IPS DF 6.9 (cell line): ENCODE measurements at places on chromosomes 1 and 21.

- H3K4me3 ChIP-seq = no peak overlapping the region
- no peaks in the 10 kb centered on the region for H3K27me3 ChIP-seq
- DNase-seq = no peak
- no peak overlapping the region for H3K27ac ChIP-seq
These were observed 22.5 kb downstream of the PKP1 start for GRCh38 chr1:201305815-201306214.

DNA sequence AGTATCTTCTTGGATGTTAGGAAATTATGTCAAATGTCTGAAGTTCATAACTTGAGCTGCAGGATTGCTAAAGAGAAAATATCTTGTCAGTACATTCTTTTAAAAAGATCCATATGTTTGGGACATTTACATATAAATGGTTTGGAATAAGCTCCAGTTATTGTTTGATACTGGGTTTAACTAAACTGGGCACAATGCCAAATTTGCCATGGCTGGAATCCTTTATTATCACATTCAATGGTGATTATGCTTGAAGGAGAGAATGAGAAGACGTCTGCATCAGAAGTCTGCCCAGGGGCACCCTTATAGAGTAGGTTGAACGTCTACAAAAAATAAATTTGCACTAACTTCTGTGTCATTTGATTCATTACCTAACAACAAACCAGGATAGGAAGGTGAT lies 652.5 kb downstream of the AMY1C start:
- H3K27me3 ChIP-seq = no peaks in the 10 kb centered on the region
- H3K4me3 ChIP-seq = no peak overlapping the region
- no peak for DNase-seq
- no peak overlapping the region for H3K27ac ChIP-seq

- no peaks in the 10 kb centered on the region for H3K36me3 ChIP-seq
- no peak overlapping the region for H3K27ac ChIP-seq
- H3K4me1 ChIP-seq = no peaks in the 10 kb centered on the region
- H3K27me3 ChIP-seq = no peaks in the 10 kb centered on the region
- no peak overlapping the region for H3K4me3 ChIP-seq
These were observed 10.4 kb downstream of the ARHGAP30 start for GRCh38 chr1:161059293-161059692.

GRCh38 chr1:194889310-194889709 lies 1702.9 kb upstream of the B3GALT2 start:
- no peaks in the 10 kb centered on the region for H3K4me1 ChIP-seq
- H3K27me3 ChIP-seq = no peaks in the 10 kb centered on the region
- no peaks in the 10 kb centered on the region for H3K36me3 ChIP-seq
- H3K27ac ChIP-seq = no peak overlapping the region
- no peak overlapping the region for H3K4me3 ChIP-seq
- DNase-seq = no peak

- DNase-seq = no peak
- H3K4me1 ChIP-seq = no peaks in the 10 kb centered on the region
- no peaks in the 10 kb centered on the region for H3K27me3 ChIP-seq
- H3K36me3 ChIP-seq = no peaks in the 10 kb centered on the region
These were observed 35.0 kb downstream of the UBE2T start for GRCh38 chr1:202306535-202307345.

DNA sequence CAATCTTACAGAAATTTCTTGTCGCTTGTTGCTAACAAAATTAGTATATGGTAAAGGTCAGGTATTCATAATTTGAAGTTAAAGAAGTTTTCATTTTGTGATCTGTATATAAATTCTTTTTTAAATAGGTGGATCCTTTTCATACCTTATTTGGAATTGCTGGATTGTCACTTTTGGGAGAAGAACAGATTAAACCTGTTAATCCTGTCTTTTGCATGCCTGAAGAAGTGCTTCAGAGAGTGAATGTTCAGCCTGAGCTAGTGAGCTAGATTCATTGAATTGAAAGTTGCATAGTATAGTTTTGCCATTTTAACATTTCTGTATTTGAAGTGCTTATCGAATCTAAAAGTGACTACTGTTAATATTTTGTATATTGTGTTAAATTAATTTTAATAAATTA lies 2.3 kb upstream of the MSH4 start:
- H3K27ac ChIP-seq = no peak overlapping the region
- H3K36me3 ChIP-seq = peaks cover 28% of the 10 kb centered on the region
- no peak for DNase-seq
- H3K27me3 ChIP-seq = no peaks in the 10 kb centered on the region

GRCh38 chr1:200779326-200779725 lies 40.6 kb downstream of the CAMSAP2 start:
- H3K36me3 ChIP-seq = no peaks in the 10 kb centered on the region
- peaks cover 2% of the 10 kb centered on the region; the same call in 1 of the 2 replicates for H3K4me1 ChIP-seq
- H3K4me3 ChIP-seq = no peak overlapping the region
- no peak for DNase-seq
- H3K27me3 ChIP-seq = no peaks in the 10 kb centered on the region
- no peak overlapping the region for H3K27ac ChIP-seq

- DNase-seq = no peak
- H3K27ac ChIP-seq = no peak overlapping the region
- no peaks in the 10 kb centered on the region for H3K4me1 ChIP-seq
- no peaks in the 10 kb centered on the region for H3K36me3 ChIP-seq
- H3K4me3 ChIP-seq = no peak overlapping the region
- no peaks in the 10 kb centered on the region for H3K27me3 ChIP-seq
These were observed 18.3 kb downstream of the TNFRSF9 start for GRCh38 chr1:7922301-7922700.

DNA sequence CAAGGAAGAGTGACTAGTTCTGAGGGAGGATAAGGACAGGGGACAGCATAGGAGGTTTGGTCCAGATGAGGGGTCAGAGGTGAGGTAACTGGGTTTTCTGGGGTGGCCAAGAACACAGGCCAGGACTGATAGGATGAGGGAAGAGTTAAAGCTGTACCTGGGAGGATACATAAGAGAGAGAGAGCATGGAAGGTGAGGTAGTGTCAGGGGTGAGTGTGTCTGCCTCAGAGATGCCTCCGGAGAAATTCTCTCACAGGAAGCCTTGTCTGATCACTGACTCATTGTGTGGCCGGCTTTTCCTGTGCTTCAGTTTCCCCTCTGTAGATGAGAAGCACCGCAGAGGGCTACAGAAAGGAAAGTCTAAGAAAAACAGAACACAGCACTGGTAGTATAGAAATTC lies 40.2 kb downstream of the FASLG start:
- H3K27me3 ChIP-seq = no peaks in the 10 kb centered on the region
- no peak for DNase-seq
- no peak overlapping the region for H3K27ac ChIP-seq
- no peak overlapping the region for H3K4me3 ChIP-seq
- H3K36me3 ChIP-seq = no peaks in the 10 kb centered on the region

DNA sequence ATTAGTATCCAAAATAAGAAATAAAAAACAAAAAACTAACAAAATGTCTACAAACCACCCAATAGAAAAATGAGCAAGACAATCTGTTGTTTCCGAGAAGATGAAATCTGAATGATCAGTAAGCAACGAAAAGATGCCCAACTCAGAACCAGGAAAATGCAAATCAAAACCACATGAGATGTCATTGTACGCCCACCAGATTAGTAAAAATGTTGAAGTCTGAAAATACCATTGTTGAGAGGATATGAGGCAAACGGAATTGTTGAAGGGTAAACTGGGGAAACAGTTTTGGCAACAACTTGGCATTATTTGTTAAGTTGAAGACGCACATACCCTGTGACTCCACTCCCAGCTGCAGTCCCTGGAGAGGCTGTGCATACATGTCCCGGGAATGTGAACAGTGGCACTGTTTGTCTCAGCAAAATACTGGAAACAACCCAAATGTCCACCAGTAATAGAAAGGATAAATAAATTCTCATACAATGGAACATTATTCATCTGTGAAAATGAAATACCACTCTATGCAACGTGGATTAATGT lies 10.6 kb downstream of the ZBTB17 start:
- DNase-seq = no peak
- H3K36me3 ChIP-seq = peaks cover 7% of the 10 kb centered on the region
- no peaks in the 10 kb centered on the region; the same call in 1 of the 2 replicates for H3K4me1 ChIP-seq
- H3K27me3 ChIP-seq = no peaks in the 10 kb centered on the region; the same call in 1 of the 2 replicates
- H3K27ac ChIP-seq = no peak overlapping the region
- no peak overlapping the region for H3K4me3 ChIP-seq

DNA sequence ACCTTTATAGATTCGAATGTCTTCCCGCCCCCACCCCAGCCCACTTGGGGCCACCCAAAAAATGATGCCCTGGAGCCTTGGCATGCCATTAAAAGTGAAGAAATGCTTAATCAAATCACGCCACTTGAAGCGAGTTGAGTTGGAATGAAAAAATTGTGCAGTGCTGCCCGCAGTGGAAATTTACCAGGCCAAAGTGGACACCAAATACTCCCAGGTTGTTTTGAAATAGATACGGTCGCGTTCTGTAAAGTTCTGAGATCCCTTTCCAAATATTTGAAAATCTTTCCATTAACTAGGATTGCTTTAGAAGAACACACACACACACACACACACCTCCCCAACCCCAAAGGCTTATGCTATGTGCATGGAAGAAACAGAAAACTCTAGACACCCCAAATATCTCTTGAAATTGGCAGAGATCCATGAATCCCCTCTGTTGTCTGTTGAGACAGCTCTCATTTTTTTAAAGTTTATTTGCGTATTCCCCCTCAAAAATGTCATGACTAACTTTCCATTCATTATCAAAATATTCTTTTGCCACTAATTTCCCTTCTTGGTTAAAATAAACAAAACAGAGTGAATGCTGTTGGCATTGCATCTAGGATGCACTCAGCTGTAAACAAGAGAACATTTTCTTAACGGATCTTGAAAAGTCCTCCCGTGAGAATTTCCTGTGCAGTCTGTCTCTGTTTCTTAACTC lies 142.3 kb upstream of the KCNE2 start:
- H3K4me1 ChIP-seq = no peaks in the 10 kb centered on the region
- H3K4me3 ChIP-seq = no peak overlapping the region
- no peak overlapping the region for H3K27ac ChIP-seq
- H3K36me3 ChIP-seq = no peaks in the 10 kb centered on the region
- no peaks in the 10 kb centered on the region for H3K27me3 ChIP-seq

DNA sequence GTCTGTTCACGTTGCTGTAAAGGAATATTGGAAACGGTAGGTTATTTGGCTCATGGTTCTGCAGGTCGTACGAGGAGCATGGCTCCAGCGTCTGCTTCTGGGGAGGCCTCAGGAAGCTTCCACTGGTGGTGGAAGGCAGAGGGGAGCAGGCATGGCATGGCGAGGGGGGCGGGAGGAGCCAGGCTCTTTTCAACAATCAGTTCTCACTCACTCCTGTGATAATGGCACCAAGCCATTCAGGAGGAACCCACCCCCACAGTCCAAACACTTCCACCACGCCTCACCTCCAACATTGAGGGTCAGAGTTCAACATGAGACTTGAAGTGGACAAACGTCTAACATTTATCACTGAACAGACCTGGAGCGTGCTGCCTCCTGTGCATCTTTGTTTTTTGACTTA lies 141.2 kb downstream of the PGBD5 start:
- H3K36me3 ChIP-seq = peaks cover 5% of the 10 kb centered on the region; the same call in 1 of the 2 replicates
- peaks cover 2% of the 10 kb centered on the region; the same call in 1 of the 2 replicates for H3K4me1 ChIP-seq
- no peaks in the 10 kb centered on the region for H3K27me3 ChIP-seq
- no peak for DNase-seq
- no peak overlapping the region for H3K27ac ChIP-seq

DNA sequence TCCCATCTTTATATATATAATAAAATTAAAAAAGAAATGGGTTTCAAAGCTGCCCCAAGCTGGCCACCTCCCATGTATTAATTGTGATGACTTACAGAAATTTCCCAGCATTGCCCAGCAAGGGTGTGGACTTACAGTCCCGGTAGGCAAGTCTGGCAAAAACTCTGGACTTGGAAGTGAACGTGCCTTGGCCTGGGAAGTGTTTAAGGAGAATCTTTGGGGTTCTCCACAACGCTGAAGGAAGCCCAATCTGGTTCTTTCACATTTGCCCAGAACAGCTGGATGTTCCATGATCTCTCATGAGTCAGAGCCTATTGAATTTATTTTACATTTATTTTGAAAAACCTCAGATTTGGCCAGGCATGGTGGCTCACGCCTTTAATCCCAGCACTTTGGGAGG lies 98.4 kb upstream of the SLC45A1 start:
- DNase-seq = no peak
- no peaks in the 10 kb centered on the region for H3K36me3 ChIP-seq
- no peaks in the 10 kb centered on the region for H3K27me3 ChIP-seq
- H3K27ac ChIP-seq = no peak overlapping the region

GRCh38 chr1:232385221-232385620 lies 244.7 kb downstream of the SIPA1L2 start:
- no peaks in the 10 kb centered on the region for H3K36me3 ChIP-seq
- no peak for DNase-seq
- H3K27ac ChIP-seq = no peak overlapping the region
- H3K27me3 ChIP-seq = no peaks in the 10 kb centered on the region

GRCh38 chr1:72932025-72932424 lies 649.7 kb upstream of the NEGR1 start:
- no peak for DNase-seq
- no peaks in the 10 kb centered on the region for H3K27me3 ChIP-seq
- H3K36me3 ChIP-seq = no peaks in the 10 kb centered on the region
- no peaks in the 10 kb centered on the region for H3K4me1 ChIP-seq
- no peak overlapping the region for H3K4me3 ChIP-seq
- no peak overlapping the region for H3K27ac ChIP-seq

- no peaks in the 10 kb centered on the region for H3K27me3 ChIP-seq
- no peak overlapping the region for H3K4me3 ChIP-seq
- H3K27ac ChIP-seq = no peak overlapping the region
- H3K36me3 ChIP-seq = no peaks in the 10 kb centered on the region
These were observed 49.9 kb downstream of the DISC1 start for GRCh38 chr1:231676487-231676886.

DNA sequence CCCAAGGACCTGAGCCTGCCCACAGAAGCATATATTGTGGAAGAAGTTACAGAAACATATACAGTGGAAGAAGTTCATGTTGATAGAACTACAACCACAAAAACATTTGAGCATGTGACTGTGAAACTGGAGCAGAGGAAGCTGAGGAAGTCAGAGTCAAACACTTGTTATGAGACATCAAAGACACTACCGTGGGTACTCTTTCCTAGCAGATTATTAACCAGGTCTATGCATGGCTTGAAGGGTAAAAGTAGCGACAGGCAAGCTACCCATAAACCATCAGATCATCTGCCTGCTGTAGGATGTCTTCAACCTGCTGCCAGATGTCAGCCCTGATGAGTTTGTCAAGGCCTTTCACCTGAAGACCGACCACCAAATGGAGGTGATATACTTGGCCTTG lies 35.8 kb downstream of the IVNS1ABP start:
- H3K4me1 ChIP-seq = no peaks in the 10 kb centered on the region
- H3K4me3 ChIP-seq = no peak overlapping the region
- no peaks in the 10 kb centered on the region for H3K27me3 ChIP-seq
- no peak overlapping the region for H3K27ac ChIP-seq
- H3K36me3 ChIP-seq = 0 out of 2 replicates have a peak, but pooled peaks cover 2% of the 10 kb centered on the region
- DNase-seq = no peak

GRCh38 chr1:53638360-53639035 lies 100.5 kb downstream of the GLIS1 start:
- H3K27ac ChIP-seq = no peak overlapping the region
- no peak overlapping the region for H3K4me3 ChIP-seq
- no peaks in the 10 kb centered on the region; the same call in 1 of the 2 replicates for H3K4me1 ChIP-seq
- no peak for DNase-seq
- H3K27me3 ChIP-seq = no peaks in the 10 kb centered on the region
